Stimulated activated CD8-positive, alpha-beta memory T cell treated with anti-CD3 and anti-CD28 coated beads, Interleukin-15, amount 100 ng/mL, for 24 hours (primary cell): ENCODE measurements at places on chromosomes 2 and 18.

DNA sequence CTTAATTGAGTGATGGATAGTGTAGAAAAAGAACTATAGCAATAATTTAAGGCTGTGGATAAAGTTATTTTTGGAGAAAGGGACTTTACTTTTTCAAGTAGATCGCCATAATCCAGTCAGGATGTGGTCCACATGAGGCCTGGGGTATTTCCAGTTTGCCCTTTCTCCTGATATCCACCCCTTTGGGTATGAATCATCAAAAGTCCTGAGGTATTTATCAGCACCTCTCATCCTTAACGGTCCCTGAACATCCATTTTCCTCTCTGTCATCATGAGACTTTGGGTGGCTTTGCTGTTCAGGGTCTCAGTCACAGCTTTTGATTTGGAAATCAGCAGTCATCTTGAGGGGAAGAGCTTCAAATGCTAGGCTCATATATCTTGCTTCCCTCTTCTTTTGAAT, 39.3 kb upstream of the ELAC1 start:
- DNase-seq, result no peak

GRCh38 chr2:192194866-192195547, at the start of gene TMEFF2:
Gene TMEFF2 (minus strand): TSS chr2:192194933. CDS start chr2:192194524, 409 bp downstream.
- no peak for DNase-seq

GRCh38 chr2:37671009-37671815, at the start of gene CDC42EP3:
Gene CDC42EP3 (minus strand): TSS chr2:37671642. CDS start chr2:37646587, 25,055 bp downstream.
- DNase-seq, result peak; percentile 50

GRCh38 chr2:105711394-105711793, 33.3 kb upstream of the NCK2 start:
- DNase-seq, result no peak
